ENCODE measurements at places on chromosomes 7 and 10.

- no peak for DNase-seq
Observed at GRCh38 chr10:36094096-36094495, 452.0 kb upstream of the FZD8 start.

- DNase-seq = no peak
Observed at GRCh38 chr7:106772655-106773108, 92.4 kb upstream of the PIK3CG start.

GRCh38 chr10:73406846-73407245 is 7.0 kb downstream of the ANXA7 start:
- DNase-seq = no peak

DNA sequence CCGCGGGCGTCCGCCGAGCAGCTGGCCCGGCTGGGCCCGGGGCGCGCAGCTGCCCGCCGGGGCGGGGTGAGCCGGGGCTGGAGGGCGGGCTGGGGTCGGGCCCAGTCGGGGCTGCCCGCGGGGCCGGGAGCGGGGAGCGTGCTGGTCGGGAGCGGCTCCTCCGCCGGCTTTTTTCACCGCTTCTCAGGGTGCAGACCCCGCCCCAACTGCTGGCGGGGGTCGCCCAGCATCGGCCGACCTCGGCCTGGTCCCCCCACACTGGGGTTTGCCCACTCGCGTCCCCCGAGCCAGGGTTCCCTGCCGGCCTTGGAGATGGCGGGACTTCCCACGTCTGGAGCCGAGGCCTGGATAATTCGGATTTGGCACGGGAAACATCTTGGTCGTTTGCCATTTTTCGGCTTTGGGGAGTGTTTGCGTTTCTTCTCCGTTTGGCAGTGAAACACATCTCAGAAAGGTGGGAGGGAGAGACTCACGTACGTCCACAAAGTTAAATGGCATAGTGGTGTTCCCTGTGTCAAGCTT is 432 bp downstream of the TMEM248 start:
- DNase-seq = no peak

GRCh38 chr7:38748056-38748610 is 117.0 kb upstream of the AMPH start:
- no peak for DNase-seq

DNA sequence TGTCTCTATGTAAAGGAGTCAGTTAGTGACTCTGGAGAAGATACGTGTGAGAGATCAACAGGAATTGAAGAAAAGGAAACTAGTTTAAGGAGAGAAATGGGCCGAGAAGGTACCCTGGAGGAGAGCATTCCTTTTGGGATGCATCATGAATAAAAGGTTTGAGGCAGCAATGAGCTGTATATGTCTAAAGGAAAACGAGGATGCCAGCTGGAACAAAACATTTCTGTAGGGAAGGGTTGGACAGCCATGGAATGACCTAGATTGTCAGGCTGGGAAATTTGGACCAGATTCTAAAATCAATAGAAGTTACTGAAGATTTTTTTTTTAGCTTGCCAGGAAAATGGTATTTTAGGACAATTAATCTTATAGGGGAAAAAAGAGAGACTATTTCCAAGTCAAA is 17.2 kb upstream of the MPP7 start:
- DNase-seq = no peak

DNA sequence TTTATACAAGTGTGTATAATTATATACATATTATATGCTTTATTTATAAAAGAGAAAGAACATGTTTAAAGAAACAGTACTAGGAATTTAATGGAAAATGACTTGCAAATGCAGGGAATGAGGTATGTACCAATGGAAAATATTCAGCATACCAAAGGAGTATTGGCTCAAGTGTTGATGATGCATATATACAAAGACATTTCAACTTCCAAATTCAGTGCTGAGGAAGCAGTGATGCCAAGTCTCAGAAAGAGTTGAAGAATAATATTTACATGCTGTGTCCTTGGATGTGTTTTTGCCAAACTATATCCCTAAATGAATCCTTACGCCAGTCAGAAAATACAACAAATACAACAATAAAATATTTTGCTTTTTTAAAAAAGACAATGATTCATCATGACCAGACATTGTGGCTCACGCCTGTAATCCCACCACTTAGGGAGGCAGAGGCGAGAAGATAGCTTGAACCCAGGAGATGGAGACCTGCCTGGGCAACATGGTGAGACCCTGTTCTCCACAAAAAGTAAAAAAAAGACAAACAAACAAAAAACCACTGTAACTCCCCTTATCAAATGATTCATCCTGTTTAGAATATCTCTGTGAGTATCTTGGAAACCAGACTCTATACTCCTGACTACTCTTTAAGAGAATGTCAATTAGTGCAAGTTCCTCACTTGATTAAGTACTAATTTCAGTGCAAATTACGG is 157.2 kb downstream of the CHRM2 start:
- DNase-seq = no peak

DNA sequence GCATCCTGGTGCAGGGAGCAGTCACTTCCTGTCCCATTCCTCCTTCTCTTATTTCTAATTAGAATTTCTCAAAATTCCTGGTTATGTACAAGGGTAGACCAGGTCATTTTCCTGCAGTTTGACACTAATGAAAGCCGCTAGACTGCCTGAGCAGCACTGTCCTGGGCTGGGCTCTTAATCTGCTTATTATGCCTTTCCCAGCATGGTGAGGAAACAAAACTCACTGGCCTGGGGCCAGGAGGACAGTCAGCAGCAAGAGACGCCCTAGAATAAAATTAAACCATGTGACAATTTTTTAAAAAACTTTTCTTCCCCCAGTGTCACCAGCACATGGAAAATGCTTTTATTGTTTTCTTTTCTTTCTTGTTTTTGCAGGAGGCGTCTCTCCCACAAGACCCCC is 647.5 kb downstream of the TYW1 start:
- DNase-seq = no peak

DNA sequence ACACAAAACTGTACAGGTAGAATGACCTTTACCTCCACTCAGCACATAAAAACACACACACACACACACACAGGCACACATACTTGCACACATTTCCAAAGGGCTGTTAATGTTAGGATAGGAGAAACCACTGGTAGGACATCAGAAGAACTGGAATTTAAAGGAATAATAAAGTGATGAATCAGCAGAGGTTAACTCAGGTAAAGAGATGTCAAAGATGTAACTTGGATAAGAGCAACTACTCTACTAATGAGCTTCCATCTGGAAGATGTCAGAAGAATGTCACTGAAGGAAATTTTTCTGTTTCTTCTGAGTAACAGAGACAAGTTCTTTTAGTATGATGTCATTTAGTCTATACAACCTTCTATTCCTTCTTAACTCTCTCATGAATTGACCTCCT is 26.4 kb upstream of the GPR37 start:
- DNase-seq = no peak

DNA sequence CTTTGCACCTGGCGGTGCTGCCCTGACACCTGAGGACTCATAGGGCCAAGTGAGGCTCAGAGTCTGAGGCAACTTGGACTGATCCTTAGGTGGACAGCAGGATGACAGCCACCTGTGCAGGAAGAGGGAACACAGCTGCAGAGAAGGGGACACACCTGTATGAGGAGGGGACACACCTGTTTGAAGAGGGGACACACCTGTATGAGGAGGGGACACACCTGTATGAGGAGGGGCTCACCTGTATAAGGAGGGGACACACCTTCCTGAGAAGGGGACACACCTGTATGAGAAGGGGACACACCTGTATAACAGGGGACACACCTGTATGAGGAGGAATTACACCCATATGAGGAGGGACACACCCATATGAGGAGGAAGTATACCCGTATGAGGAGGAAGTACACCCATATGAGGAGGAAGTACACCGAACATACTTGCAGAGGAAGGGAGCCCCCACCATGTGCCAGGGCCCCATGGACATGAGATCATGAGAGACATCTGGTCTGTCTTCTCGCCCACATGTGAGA is 285.9 kb downstream of the ADARB2 start:
- DNase-seq = no peak

- DNase-seq = peak; percentile 8
Observed at GRCh38 chr10:95246582-95247051, 44.2 kb downstream of the PDLIM1 start.

DNA sequence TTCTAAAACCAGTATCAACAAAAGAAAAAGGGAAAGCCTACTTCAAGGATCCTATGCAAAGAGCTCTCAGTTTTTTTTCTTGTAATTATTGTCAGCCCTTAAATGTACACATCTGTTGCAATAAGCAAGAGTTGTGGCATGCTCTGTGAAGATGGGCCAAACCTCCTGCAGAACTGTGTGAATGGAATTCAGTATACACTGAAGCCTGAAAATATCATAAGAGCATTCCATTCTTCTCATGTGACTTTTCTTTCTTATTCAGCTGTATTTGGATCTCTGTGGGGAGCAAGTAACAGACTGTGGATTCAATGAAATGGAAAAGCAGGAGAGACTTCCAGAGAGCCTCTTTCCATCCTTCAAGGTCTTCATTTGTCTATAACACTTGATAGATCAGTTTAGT is 130.7 kb downstream of the SAMD9 start:
- no peak for DNase-seq

DNA sequence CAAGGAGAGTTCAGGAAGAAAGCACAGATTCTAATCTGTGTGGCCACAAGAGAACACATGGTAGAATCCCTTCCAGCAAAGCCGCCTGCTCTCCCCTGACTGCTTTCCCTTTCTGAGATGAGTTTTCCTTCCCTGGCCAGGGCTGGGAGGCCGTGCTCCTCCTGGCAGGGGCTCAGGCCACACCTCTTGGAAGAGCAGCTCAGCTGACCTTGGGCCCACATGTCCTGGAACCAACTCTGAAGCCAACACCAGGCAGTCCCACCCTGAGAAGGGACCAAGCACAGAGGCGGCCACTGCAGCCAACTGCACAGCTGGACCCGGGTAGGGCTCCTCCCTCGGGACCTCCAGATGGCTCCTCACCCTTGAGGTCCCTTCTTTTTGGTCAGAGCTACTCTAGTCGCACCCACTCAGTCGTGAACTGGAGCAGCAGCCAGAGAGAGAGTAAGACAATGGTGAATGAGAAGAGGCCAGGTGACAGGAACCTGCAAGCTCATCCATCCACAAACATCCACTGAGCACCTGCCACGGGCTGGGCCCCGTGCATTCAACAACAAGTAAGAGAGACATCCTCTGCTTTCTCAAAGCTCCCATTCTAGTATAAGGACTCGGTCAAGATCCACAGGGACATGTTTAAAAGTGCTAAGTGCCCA is 40.3 kb downstream of the FAM53B start:
- no peak for DNase-seq

DNA sequence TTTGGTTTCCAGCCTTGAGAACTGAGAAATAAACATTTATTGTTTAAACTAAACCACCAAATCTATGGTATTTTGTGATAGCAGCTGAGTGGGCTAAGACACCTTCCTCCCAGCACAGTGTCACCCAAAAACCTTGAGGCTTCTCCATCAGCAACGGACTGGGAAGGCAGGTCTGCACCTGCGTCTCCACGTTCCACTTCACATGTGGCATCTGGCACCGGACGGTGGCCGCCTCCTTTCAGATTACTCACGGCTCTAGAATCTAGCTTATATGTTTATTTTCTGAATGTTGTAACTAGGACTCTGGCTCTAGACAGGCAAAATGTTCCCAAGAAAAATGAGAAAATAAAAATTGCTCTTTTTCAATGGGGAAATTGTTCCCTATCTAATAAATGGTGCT is 201.0 kb downstream of the ADARB2 start:
- no peak for DNase-seq

DNA sequence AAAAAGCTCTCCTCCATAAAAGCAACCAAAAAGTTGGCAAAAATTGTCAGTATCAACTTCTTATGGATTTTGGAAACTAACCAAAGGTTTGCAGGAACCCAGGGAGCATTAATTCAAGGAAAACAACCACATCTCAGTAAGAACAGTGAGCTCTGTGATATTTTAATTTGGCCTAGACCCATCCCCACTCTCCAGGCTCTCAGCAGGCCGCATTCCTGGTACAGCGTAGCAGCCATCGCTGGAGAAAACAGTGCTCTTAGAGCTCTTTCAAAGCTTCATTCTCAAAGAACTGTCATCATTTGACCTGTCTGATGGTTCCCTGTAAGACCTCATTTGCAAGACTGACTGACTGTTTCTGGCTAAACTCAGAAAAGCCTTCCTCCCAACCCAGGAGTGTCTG is 81.9 kb downstream of the NUDCD3 start:
- DNase-seq = no peak

DNA sequence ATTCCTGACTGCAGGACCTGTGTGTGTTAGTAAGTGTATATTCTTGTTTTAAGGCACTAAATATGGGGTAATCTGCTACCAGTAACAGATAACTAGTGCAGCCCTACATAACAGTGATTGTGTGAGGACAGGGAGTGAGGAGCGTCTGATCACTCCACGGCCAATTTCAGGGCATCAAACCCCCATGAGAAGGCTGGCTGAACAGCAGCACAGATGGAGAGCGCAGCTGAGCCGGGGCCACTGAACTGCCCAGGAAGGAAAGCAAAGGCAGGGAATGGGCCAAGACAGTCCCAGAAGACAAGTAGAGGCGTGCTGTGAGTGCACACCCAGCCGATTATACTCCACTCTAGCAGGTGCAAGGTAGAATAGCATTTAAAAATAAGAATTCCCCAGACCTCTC is 157.1 kb upstream of the CHST15 start:
- DNase-seq = no peak

GRCh38 chr7:23216021-23216420 is 30.6 kb upstream of the GPNMB start:
- DNase-seq = no peak

GRCh38 chr7:157863906-157864810 is 527.4 kb downstream of the DNAJB6 start:
- no peak for DNase-seq
